ENCODE measurements at places on chromosomes 1 and 21.

DNA sequence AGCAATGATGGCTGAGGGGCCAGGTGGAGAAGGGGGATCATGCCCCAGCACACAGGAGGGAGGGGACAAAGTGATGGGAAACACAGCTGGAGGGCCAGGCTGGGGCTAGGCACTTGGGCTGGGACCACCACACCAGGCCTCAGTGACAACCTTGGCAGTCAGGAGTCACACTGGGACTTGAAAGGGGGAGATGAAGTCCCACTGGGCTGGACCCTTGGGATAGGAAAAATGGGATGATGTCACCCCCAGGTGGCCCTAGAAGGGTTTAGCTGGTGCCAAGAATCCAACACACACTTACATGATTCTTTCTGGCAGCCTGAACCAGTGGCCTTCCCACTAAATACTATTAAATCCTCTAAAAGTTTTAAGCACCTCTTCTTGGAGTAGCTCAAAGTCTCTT, 17.1 kb downstream of the ZBTB17 start:
- no peak for DNase-seq

- no peak for DNase-seq
These were observed 15.0 kb upstream of the HMGN1 start for GRCh38 chr21:39363607-39364555.

GRCh38 chr1:168114845-168115244, 21.9 kb downstream of the GPR161 start:
- peak; percentile 45 for DNase-seq

DNA sequence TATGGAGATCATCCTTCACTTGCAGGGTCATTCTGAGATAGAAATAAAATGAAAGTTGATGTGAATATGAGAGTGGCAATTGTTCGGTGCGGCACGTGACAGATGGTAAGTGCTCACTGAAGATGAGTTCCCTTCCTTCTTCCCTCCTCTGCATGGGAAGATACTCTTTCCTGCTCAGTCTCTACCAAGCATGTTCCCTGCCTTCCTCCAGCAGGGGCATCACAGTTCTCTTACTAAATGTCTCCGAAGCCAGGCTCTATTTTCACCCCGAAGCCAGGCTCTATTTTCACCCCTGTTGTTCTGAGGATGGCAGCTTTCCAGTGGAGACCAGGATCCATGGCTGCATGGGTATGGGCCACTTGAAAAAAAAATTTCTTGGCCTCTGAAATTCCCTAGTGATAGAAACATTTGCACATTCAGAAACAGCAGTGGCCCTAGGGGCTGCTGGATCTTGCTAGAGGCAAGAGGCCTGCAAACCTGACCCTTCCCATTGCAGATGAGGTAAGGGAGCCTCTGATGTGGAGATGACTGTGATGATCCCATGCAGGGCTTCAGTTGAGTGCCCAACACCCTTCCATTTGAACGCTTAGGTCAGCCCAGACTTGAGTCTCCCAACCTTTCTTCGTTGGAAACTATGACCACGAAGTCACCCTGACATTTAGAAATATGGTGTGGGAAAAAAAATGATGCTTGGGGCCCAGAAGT, 123.7 kb upstream of the HMGB4 start:
- no peak for DNase-seq

- no peak for DNase-seq
These were observed 53.9 kb upstream of the FBXO28 start for GRCh38 chr1:224059897-224060427.

- DNase-seq, result peak; percentile 69
These were observed 14.0 kb upstream of the THEMIS2 start for GRCh38 chr1:27858072-27858948.

DNA sequence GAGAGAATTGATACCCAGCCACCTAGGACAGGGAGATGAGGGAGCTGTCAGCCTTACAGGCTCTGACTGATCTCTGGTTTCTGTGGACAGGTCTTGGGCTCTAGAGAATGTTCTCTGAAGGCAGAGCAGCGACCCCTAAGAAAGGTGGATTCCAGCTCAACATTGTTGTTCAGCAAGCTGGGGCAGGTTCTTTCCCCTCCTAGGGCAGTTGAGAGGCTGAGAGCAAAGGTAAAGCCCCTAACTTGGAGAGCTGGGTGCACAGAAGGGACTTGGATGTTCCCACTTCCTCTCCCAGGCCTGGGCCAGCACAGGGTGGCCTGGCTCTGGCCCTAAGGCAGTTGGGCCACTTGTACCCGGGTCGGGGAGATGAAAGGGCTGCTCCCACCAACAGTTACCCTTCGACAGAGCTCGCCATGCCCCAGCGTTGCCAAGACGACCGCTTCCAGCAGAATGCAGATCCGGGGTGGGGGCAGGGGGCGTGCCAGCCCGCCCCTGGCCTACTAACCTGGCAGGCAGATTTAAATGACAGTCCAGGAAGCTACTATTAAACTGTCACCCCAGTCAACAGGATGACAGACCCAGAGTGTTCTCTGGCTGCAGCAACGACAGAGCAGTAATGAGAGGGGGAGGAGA, 31.6 kb downstream of the LRP8 start:
- no peak for DNase-seq

GRCh38 chr1:40651138-40651857, 14.2 kb downstream of the RIMS3 start:
- no peak for DNase-seq

- peak; percentile 4 for DNase-seq
These were observed 16.4 kb downstream of the TEX38 start for GRCh38 chr1:46687921-46688509.

DNA sequence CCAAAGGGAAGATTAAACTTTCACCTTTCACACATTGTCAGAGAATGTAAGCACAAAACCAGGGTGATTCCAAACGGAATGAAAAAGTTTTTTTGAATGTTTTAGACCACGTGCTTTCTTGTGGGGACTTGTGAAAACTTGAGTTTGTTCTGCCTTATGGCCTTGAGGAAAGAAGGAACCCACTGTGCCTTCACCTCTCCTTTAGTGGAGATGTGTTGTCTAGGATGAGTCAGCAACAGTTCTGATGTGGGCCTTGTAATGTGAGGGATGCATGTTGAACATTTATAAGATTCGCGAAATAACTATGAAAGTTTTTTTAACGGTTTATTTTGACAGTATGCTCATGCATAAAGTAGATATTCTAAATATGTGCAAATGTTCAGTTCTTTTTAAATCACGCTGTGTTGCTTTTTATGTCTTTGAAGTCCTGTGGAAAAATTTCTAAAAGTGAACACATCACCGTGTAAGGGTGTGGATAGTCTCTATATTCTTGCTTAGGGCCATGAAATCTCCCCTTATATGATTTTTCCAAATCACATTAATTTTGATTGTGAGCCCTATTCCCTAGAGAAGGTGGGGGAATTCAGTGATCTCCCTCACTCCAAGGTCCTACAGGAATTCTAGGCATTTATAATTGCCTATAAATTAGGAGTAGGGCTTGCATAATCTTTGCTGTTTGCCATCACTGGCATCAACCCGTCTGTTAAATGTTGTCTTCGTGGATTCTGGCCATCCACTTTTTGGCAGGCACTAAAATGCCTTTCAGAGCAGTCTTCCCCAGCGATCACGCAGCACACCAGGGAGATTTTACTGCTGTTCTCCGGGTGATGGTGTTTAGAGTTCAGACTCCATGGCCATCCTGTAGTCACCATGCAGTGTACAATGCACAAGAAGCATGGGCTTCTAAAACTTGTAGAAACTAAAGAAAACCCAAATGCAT, 47.4 kb downstream of the PLA2G4A start:
- DNase-seq, result no peak

DNA sequence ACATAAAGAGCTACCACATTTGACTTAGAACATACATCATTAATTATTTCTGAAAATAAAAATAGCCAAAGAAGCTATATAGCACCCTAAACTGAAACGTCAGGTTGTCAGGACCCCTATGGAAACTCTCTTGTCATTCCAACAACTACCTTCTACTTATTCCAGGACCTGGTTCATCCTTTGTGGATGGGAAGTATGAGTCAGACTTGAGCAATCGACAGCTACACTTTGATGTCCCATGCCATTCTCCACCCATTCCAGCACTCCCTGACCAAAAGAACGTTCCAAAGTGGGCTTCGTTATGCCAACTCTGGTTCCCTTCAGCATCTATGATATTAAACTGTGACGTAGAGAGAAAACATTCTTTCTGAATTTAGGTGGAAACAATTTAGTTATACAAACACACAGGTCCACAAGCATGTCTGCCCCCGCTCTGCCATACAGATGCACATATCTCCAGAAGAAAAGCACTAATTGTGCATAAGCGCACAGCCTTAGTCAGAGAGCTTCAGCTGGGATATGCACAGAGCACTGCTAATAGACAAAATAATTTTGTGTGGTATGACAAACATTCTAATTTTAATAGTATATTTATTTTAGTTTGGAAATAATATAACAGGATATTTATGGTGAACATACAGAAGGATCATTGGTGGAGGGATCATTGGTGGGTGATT, 723.1 kb upstream of the B3GALT2 start:
- no peak for DNase-seq

DNA sequence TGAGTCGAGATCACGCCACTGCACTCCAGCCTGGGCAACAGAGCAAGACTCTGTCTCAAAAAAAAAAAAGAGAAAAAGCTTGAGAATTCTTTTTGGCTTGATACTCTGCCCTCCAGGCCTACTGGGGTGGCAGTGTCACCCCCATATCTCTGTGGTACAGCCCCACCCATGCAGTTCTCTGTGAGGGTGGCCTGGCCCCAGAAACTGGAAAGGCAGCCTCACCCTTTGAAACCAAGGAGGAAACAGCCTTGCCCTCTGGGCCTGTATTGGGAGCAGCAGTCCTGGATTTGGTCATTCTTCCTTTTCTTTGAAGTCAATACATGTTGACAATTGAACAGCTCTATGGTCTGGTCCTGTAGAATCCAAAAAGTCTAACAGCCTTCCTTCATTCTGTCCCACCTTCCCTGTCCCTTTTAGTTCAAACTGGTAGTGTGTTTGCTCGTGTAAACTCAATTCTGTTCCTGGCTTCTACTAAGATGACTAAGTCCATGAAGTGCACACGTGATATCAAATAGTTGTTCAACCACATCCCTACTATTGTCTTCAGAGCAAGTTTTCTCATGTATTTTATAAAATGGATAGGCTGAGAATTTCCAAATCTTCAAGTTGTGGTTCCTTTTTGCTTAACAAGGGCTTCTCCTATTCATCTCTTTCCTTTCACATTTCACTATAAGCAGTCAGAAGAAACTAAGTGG, 13.2 kb downstream of the ST7L start:
- no peak for DNase-seq

- no peak for DNase-seq
These were observed 7.2 kb upstream of the COL6A1 start for GRCh38 chr21:45974073-45975019.

GRCh38 chr21:44354001-44354405, 582 bp downstream of the TRPM2 start:
- DNase-seq, result no peak

DNA sequence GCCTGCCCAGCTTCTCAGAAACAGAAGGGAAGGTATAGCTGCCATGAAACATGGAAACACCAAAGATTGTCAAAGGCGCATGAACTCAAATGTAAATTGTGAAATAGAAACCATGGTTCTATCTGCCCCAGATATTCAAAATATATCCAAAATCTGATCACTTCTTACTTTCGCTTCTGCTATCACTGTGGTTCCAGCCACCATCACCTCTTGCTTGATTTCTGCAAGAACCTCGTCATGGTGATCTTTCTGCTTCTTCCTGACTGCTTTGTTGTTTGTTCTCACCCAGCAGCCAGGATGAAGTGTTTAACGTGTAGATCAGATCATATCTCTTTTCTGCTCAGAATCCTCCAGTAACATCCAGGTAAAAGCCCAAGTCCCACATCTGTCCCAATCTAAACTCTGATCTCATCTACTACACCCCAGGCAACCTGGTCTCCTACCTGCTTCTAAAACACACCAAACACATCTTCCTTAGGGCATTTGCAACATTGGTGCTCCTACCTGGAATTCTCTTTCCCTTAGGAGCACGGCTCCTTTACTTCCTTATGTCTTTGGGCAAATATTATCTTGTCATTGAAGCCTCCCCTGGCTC, 10.5 kb upstream of the LMO4 start:
- DNase-seq, result no peak

DNA sequence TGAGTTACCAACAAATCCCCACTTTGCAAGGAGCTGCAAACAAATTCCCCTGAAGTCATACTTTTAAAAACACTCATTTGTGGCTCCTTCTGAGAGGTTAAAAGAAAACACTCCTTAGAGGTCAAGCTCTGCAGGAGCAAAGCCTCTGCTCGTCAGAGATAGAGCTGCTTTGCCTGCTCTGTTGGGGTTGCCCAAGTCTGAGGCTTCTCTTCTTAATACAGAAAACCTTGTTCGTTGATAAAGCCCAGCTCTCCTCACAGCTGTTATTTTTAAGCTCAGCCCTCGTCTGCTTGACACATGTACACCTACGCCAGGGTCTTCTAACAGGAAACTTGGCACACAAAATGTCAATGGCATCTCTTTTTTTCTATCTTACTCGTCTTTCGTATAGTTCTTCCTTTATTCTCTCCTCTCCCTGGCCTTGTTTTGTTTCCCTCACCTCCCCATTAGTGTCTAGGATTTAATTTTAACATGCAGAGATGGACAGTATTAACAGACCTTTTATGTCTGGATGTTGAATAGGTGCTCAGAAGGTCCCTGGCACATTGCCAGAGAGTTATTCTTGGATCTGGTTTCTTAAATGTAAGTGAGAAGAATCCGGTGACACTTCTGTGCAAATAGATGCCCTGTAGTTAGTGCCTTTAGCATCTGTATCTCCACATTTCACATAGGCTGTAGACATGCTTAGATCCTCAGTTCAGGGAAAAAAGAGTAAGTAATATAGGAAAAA, 86.0 kb downstream of the LRRC53 start:
- DNase-seq, result no peak

- no peak for DNase-seq
These were observed 4.4 kb downstream of the TYW3 start for GRCh38 chr1:74737333-74737732.

DNA sequence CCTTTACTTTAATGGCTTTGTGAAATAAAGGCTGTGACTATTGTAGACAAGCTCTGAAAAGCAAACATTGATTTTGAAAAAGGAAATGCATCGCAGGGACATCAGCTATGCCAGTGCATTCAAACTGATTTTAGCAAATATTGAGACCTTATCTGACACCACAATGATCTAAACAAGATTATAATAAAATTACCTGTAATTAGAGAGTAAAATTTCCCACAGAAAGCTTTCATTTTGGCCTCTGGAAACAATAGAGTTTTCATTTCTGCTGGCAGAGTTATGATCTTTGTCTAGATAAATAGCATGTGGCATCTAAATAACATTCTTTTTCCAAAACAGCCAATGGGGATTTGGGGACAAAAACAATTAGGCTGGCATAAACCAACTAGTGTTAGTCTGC, 650.4 kb upstream of the PRMT6 start:
- no peak for DNase-seq

- DNase-seq, result no peak
These were observed 39.8 kb upstream of the HSD3B1 start for GRCh38 chr1:119467219-119467618.

GRCh38 chr1:48738356-48738755, 38.3 kb downstream of the BEND5 start:
- DNase-seq, result no peak

DNA sequence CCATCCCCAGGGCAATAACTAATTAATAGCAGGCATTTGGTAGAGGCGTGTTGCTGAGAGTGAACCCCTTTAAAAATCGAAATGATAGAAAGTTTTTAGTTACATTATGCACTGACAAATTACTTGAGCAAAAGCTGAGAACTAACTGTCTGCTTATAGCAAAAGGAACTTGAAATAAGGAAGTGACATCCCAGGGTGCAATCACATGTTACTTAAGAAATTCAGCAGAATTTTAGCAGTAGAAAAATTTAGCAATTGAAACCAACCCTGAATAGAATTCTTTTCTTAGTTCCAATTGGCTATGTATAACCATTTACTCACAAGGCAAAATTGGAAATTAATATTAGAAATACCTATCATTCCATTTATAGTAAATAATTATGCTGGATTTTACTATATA, 139.5 kb upstream of the SAMSN1 start:
- no peak for DNase-seq
